IMR-90 (cell line): ENCODE measurements at places on chromosomes 4 and X. TPM values are rescaled to one million over a fixed set of nuclear protein-coding genes. Genes with fewer than 3 reads are reported as not detected.

SPANXN3 gene
- total RNA-seq, result not detected in 2 replicates

SULT1B1 gene
- under 0.01 and 0.18 TPM in 2 replicates for total RNA-seq

DNA sequence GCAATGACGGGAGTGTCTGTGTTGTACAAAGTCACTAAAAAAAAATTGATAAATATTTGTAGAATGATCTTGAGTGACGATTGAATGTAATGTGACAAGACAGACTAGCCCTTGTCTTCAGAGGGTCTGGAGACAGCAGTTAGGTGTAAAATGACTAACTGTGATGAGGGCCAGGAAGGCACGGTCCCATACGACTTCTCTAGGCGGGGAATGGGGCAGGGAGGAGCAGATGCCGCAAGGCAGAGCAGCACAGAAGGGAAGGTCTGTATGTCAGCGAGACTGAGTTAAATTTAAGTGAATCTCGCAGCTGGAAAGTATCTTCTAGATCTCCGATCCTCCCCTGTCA lies 405 bp downstream of the CENPE start:
- no peak for DNase-seq

DNA sequence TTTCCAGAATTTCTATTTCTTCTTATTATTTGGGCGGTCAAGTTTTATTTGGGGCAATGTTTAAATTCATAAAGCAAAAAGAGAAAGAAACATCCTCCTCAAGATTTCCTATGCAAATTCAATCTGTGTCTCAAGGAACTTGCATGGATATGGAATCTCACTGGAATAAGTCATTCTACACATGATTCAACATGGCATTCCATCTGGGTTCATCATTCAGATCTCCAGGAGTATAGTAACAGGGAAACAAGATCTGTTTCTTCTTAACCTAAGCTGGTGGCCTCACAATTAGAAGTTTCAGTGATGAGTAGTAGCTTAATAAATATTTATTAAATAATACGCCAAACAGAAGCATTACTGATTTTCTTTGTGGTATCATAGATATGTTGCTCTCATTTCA lies 19.8 kb downstream of the KLHL34 start:
- peak; percentile 86 for DNase-seq

GRCh38 chr4:39729557-39729956 lies 31.6 kb downstream of the UBE2K start:
- peak; percentile 38 for DNase-seq

DNA sequence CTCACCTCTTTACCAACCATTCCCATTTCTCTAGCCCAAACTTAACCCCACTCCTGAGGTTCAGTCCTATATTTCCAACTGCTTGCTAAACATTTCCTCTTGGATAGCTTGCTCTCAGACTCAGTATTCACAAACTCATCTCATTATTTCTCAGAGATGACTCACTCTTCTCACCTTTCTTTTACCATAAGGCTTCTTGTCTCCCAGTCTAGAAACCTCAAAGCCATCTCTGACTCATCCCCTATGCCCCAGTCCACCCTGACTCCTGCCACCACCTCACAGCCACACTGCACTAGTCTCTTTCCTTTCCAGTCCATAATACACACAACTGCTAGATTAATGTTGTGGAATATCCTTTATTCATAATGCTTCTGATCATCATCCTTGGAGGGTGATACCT lies 4.8 kb downstream of the FRMPD3 start:
- peak; percentile 2 for DNase-seq

DNA sequence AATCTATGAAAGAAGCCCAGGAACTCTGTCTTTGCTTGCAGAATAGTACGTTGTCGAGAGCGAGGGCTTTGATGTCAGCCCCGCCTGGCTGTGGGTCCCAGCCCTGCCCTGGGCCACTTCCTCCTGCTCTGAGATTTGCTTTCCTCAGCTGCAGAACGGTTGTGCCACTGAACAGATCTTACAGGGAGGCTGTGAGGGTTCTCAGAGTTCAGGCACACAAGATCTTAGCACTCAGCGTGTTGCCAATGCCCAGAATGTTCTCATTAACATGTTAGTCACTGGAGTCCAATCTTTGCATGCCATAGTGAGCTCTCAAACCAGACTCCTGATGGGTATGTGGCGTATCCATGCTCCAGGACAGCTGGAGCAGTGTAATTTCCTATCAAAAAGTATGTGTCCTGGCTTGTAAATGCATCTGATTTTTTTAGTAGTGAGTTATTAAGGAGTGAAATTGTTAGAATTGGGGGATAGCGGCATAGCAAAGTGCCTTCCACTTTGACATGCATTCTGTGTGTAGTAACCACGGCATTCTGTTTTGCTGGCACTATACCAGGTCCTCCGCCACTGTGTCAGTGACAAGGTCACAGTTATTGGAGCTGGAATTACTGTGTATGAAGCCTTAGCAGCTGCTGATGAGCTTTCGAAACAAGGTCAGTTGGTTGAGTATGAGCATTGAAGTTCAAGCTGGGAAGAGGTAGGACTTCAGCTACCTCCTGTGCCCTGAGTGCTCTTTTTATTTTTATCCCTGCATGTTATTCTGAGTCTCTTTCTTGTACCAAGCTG lies 31.6 kb downstream of the TKTL1 start:
- no peak for DNase-seq

DNA sequence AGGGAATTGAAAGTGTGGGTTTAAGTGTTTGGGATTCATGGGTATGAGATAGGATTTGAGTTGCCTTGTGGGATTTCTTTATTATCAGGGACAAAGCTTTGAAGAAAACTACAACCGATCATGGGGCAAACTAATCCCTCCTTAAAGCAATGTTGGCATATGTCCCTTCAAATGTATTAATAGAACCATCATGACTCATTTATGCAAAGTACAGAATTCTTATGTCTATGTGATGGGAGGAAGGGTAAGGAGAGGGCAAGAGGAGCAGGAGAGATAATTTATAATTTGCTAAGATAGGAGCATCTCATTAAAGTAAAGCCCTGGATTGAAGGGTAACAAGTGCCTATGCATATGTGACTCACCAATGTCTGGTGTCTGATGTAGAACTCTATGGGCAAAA lies 94.2 kb downstream of the PHEX start:
- DNase-seq, result peak; percentile 27

DNA sequence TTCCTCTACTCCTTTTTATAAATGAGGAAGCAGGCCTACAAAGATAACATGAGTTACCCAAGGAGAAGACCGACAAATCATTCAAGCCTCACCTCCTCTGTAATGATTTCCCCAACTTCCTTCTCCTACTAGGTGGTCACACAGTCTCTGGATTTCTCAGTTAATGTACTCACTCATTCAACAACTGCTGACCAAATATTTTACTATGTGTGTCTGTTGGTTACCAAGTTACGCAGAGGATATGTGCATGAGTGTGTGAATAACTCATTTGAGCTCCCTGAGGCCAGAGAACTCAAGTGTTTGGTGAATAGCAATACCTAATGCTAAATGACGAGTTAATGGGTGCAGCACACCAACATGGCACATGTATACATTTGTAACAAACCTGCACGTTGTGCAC lies 10.4 kb downstream of the CASK start:
- DNase-seq, result peak; percentile 29

DNA sequence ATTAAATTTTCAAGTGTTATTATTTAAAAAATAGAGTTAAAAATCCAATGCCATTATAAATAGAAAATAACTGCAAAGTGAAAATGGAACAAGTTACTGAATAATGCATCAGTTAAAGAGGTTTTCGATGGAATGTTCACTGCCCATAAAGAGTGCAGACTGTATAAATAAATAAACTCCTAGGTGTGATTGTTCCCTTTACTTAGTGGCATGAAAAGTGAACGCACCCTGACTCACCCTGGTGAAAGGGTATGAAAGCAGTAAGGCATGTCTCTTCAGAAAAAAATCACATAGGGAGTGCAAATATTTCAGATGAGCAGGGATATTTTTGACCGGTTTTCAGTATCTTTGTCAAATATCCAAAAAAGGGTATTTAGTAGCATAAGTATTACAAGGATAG lies 387.8 kb downstream of the DCAF12L2 start:
- DNase-seq, result no peak

- DNase-seq, result peak; percentile 47
These were observed 103.7 kb downstream of the ATXN3L start for GRCh38 chrX:13216139-13216538.

- no peak for DNase-seq
These were observed 83.5 kb downstream of the CHRNA9 start for GRCh38 chr4:40418430-40419230.

- no peak for DNase-seq
These were observed 104.7 kb downstream of the MGST2 start for GRCh38 chr4:139770361-139770760.

DNA sequence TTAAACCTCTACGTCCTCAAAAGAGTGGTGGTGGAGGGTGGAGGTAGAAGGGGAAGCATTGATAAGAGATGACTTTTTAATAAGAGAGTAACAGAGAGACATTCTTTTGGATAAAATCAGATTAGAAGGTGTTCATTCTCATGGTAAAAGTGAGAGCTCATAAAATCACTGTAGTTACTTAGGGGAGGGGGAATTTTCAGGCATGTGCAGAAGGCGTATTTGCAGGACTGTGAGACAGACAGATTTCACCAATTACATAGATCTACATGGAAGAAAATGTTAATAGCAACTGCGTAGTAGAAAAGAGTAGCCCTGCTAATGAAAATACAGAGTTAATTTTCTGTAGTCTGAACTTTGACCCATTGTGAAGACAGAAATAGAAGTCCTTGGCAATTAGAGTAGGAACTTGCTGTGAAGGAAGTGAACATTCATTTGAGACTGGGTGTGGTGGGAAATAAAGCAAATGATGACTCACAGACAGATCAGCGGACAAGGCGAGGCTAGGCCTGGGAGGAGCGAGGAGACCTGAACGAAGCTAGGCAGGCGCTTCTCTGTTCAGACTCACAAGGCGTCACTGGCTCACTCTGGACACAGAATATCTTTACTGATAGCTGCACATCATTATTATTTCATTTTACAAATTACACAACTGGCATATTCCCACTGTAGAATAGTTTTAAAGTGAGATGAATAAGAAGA lies 57.2 kb upstream of the FAM9C start:
- DNase-seq, result peak; percentile 86
